Fibroblast of mammary gland (primary cell): ENCODE measurements at places on chromosomes 7 and 10.

DNA sequence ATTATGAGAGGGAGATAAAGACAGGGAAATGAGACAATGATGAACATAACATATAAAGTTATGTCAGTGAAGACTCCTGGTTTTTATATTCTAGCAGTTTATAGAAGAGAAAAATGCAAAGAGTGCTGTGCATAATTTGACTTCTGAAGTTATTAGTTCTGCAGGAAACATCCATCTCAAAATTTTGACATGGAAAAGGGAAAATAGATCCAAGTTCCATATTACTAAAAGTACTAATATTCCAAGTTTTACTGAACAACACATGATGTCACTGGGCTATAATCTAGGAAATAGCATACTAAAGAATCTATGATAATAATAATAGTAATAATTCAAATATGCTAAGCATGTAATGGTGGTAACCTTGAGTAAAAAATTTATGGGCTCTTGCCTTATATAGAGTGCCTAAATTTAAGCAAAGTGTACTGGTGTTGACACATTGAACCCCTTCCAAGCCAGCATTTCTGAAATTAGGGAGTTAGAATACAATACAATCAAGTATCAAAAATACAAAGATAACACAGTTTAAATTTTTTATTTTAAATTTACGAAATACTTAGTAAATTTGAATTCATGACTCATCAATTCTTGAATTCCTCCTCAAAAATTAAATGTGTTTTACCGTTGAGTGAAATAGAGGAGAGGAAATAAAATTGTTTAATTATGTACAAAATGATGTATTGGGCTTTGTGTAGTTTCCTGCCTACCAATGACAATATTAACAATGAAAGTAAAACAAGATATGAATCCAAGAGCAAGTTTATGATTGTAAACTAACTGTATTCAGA, 102.8 kb upstream of the KCND2 start:
- DNase-seq = no peak

- DNase-seq = no peak
These were observed 124.7 kb upstream of the CTBP2 start for GRCh38 chr10:125284875-125285597.

DNA sequence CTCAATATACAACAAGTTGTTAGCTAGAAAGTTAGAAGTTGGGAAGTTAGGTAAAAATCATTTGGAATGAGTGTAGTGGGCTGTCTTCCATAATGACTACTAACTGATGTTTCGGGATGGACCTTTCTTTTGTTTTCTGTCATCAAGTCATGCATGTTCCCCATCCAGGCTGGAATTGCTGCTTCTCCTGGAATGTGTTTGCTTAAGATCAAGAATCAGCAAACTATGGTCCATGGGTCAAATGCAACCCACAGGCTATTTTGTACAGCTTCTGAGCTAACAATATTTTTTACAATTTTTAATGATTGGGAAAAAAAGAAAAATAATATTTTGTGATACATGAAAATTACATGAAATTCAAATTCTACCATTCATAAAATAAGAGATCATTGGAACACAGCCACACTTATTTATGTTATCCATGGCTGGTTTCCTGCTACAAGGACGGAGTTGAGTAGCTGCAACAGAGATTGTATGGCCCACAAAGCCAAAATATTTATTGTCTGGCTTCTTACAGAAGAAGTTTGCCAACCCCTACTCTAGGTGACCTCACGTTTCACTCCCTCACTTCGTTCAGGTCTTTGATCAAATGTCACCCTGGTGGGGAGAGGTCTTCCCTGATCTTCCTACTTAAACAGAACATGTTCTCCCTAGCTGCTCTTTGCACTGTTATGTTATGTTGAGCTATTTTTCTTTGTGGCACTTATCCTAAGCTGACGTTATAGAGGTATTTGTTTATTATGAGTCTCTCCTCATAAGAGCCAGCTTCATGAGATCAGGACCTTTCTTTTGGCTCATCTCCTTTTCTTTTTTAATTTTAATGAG, 127.1 kb downstream of the RALA start:
- no peak for DNase-seq

- DNase-seq = no peak
These were observed 240.1 kb downstream of the HGF start for GRCh38 chr7:81529785-81530184.

- peak; percentile 10 for DNase-seq
These were observed 32.7 kb downstream of the CYP17A1 start for GRCh38 chr10:102804382-102805055.

- DNase-seq = peak; percentile 60
These were observed 329.5 kb upstream of the MEOX2 start for GRCh38 chr7:16015981-16016380.

DNA sequence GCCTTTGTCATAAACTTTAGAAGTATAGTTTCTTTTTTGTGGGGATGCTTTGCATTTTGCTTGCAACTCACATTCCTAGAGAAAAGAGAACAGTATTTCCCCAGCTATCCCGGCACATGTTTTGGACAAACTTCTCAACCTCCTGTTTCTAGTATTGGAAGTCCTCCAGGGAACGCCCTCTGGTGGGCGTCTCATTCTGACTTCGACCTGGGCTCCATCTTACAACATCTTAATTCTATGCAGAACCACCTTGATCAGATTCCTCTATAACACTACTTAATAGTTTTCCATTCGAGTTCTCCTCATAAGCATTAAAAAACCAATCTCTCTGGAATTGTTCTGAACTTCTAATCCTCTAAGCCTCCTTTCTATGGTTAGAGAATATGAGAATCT, 139.5 kb upstream of the FZD8 start:
- peak; percentile 22 for DNase-seq

- DNase-seq = no peak
These were observed 56.1 kb downstream of the ZNF783 start for GRCh38 chr7:149317986-149318672.

GRCh38 chr10:59470570-59470969, 108.2 kb upstream of the FAM13C start:
- no peak for DNase-seq

DNA sequence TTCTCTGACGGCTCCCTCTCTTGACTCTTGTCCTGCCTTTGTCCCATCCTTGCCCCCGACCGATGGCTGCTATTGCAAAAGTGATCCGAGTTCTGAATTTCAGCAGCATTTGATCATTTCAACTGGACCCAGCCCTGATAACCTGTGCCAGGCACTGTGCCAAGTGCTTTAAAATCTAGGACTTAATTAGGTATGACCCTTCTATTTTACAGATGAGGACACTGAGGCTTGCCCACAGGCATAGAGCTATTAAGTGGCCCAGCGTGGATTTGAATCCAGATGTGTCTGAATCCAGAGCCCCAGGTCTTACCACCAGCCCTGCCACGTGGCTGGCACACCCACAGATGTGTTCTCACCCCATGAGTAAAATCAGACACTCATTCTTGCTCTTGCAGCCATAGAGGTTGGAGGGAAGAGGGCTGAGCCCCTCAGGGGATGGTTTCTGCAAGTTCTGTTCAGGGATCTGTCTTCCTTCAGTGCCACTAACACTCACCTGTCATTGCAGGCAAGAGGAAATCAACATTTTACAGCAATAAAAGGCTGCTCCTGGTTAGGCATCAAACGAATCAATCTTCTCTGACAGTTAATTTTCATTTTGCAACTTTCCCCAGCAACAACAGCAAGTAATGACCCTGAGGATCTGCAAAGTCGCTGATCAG, 101.2 kb downstream of the GRID1 start:
- no peak for DNase-seq

DNA sequence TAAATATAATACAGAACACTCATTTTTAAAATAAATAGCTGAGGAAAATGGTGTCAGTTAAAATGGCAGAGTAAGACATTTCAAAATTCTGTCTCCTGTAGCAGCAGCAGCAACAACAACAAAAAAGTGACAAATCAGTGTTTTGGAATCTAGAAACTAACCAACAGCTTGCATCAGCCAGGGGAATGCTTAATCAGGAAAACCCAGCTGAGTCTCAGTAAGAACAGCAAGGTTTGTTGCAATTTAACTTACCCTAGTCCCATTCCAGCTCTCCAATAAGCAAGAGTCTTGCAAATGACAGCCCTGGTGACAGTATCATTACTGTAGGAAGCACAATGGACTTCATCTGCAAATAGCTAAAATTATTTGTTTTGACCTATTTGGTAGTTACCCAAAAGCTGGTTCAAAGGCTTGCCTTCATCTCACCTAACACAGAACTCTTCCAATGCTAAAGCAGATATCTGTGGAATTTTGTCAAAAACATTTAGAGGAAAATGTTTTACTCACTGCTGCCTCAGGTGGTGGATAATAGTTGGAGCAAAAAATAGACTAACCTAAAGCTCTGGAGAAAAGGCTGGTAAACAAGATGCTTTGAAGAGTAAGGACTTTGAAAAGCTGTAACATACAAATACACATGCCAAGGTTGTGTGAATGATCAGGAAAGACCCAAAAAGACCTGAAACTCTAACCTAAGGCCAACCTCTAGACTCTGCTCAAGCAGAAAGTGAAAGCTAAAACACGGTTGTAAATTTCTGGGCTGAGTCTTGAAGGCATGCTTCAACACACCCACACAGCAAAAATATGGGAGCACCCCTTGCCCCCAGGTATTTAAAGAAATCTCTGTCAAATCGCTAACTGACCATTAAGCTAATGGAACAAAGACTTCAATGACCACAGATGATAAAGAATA, 9.9 kb upstream of the ARHGAP22 start:
- peak; percentile 74 for DNase-seq

DNA sequence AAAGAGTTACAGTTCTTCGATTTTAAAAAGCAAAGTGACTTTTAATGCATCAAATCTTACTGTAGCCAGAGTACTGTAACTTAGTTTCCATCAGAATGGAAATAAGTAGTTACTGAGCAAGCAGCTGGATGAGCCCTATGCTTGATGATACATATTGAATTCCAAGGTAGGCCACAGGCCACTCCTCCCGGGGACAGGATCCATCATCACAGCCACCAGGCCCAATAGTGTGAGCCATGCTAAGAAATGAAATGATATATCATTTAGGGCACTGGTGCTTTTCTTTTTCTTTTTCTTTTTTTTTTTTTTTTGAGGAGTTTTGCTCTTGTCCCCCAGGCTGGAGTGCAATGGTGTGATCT, 42.9 kb upstream of the TOMM7 start:
- DNase-seq = no peak

DNA sequence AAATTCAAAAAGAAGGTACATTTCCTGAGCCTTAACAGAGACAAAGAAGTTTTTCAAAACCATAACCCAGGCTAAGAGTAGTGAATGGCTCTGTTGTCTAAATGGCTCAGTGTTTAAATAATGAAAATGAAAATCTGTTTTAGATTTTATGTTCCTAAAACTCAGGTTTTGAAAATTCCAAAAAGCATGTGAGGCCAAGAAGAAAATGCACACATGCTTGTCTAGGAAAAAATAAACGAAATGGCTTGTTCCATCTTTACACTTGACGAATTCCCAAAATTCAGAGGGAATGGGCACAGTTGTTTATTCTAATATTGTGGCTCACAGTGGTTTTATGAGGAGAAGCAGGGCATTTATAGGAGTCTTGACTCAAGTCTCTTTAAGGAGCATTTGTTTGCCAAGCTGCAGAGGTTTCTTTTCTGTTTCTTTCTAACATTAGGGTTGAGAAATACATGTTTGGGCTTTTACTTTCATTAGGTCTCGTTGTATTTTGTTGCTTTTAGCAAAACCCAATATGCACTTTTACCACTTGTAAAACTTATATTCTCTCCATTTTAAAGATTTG, 527.6 kb upstream of the ANKRD30A start:
- no peak for DNase-seq

DNA sequence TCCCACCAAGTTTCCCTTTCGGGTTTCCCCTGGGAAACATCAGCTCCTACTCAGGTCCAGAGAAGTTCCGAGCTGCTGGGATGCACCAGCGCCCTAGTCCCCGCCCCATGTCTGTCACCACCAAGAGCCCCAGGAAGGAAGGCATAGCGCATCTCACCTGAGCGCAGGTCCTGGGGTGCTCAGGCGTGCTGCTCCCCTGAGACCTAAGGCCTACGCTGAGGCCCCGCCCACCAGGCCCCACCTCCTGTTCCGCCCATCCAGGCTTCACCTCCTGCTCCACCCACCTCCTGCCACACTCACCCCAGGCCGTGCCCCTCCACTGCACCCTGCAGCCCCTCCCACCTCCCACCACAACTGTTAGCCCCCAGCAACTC, 1.2 kb upstream of the TFR2 start:
- DNase-seq = no peak

DNA sequence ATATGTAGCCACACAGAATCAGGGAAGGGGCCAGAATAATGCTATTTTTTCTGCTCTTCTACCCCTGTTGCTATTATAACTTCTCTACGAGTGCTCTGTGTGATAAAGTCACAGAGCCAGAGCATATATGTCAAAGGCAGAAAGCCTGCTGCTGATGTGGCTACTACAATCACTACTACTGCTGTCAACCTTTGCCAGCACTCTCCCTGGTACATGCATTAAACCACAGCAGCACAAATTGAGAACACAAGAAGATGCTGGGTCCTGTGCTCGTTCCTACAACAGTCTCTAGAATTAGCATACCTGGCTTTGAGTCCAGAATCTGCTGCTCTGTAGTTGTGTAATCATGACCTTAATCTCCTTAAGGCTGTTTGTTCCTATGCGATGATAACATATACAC, 108.6 kb downstream of the SEMA3A start:
- DNase-seq = no peak

- DNase-seq = no peak
These were observed 246.7 kb upstream of the PTN start for GRCh38 chr7:137590071-137590755.

GRCh38 chr7:25619381-25619780, 391.1 kb upstream of the NPVF start:
- DNase-seq = no peak

- peak; percentile 62 for DNase-seq
These were observed 648 bp upstream of the TMEM243 start for GRCh38 chr7:87220026-87220733.
